ENCODE measurements at places on chromosomes 3 and 15.

- no peak for DNase-seq
Observed at GRCh38 chr3:178340506-178340905, 195.7 kb upstream of the KCNMB2 start.

DNA sequence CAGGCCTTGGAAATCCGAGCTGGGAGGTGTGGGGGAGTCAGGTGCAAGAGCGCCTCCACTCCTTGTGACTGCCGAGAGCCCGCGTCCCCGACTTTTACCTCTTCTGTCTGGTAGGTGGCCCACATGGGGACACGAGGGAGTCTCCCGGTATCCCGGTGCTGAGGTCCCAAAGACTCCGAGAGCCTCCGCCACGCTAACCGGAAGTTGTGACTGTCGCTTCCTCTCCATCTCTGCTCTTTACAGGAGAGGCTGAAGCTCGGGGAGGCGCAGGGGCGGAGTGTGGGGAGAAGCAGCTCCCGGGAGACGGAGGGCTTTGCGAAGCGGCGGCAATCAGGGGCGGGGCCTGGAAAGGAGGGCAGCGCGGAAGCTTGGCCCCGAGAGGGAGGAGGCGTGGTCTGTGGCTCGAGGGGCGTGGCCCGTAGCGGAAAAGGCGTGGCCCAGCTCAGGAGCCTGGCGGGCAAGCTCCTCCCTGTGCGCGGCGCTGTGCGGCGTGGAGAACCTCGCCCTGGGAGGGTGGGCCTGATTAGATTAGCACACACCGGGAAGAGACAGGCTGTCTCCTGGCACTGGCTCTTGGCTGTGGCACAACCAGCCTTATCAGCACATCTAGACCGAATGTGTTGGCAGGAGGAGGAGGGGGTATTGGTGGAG lies 143.9 kb downstream of the GABRB3 start:
- no peak for DNase-seq

GRCh38 chr3:64203216-64203615 lies 22.1 kb downstream of the PRICKLE2 start:
- peak; percentile 18 for DNase-seq

DNA sequence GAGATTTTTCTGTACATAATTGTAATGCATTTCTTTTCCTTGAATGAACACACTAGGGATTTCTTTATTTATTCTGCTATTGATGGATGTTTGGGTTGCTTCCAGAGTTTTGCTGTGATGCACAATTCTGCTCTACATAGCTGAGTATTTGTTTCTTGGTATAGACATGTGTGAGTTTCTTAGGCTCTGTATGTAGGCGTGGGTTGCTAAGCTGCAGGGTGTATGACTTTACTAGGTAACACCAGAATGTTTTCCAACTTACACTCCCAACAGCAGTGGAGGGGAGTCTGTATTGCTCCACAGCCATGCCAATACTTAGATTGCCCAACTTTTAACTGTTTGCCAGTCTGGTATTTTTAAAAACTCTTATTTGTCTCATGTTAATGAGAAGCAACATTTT lies 155.5 kb upstream of the TNIK start:
- DNase-seq = no peak

DNA sequence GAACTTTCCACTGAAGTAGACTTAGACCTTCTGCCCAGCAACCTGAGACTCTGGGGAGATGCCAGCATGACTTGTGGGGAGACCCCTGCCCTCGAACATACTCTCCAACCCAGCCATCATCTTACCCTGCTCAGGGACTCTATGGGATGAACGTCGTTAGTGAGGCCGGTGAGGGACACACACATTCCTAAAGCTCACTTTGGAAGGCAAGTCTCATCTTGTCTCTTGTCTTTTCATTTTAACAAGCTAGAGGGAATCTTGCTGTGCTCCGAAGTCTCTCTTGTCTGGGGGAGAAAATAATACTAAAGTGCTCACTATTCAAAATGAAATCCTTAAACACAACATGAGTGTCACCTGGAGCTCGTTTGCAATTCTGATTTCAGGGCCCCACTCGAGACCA lies 239.5 kb upstream of the HES1 start:
- no peak for DNase-seq

GRCh38 chr3:148315756-148316155 lies 381.9 kb upstream of the AGTR1 start:
- DNase-seq = no peak

- DNase-seq = peak; percentile 41
Observed at GRCh38 chr3:69791919-69792399, 52.7 kb downstream of the MITF start.

DNA sequence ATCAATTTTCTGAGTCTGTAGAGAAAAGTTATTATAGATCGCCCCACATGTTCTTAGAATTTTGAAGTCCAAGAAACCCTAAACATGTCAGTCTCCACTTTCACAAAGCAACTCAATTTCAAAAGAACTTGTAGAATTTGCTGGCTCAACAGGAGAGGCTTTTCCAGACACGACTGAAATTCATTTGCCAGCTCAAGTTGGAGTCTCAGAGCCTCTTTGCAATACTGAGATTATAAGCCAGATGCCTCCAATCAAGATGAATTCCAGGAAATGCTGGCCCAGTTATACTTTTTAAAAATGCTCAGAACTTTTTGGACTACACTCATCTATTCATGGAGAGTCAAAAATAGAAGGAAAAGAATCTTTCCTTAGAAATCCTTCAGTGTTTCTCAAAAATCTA lies 56.9 kb upstream of the NLGN1 start:
- no peak for DNase-seq

DNA sequence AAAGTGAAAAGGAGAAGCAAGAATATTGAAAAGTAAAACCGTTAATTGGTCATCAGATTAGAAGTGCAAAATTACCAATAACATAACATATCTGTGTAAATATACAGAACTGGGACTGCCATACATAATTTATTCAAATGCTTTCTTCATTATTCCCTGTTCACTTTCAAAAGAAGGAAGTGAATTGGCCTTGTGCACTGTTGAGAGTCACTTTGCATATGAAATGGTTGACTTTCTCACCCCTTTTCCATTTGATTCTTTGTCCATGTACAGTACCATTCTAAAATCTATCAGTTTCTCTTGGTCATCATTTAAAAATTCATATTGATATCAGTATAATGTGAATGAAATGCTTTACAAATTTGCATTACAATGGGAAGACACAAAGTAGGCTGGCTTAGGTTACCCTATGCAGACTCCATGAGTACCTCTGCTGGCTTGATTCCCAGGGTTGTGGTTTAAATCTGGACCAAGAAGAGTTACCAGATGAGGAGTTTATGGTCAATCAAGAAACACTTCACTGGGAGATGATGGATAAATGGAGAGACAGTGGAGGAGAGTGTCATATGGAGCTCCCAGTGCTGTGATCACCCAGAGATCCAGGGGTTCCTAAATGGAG lies 210.9 kb upstream of the TOPAZ1 start:
- no peak for DNase-seq

GRCh38 chr15:79002581-79002980 lies 57.7 kb upstream of the CTSH start:
- DNase-seq = peak; percentile 69

- no peak for DNase-seq
Observed at GRCh38 chr15:66912001-66912400, 153.4 kb upstream of the SMAD3 start.

GRCh38 chr3:33153782-33154181 lies 40.0 kb downstream of the CRTAP start:
- DNase-seq = no peak

DNA sequence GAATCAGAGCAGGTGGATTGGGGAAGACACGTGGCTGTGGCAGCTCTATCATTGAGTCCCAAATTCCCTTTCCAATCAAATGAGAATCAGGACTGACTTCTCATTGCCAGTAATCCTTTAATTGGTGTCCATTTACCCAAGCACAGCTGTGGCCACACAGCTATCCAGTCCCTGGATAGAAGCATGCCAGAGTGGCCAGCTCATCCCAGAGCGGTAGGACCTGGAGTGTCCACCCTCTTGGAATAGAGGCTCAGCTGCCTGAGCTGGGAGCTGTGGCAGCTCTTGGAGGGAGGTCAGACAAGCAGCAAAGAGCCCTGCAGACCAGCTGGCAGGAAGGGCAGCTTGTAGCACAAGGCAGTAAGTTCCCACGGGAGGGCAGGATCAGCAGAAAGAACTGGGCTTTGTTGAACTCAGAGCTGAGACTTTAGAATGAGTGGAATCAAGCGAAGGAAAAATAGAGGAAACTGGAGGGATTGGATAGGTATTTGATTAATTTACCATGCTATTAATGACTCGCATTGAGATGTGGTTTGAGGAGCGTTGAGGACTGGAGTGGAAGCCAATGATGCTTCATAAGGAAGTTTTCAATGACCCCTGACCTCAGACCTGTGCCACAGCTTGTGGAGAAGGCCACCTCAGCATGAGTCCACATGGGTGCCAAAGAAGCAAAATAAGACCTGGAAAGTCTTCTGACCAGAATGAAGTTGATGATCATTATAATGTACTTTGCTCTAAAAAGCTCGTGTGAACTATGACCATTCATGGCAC lies 6.9 kb upstream of the ALPK3 start:
- no peak for DNase-seq

DNA sequence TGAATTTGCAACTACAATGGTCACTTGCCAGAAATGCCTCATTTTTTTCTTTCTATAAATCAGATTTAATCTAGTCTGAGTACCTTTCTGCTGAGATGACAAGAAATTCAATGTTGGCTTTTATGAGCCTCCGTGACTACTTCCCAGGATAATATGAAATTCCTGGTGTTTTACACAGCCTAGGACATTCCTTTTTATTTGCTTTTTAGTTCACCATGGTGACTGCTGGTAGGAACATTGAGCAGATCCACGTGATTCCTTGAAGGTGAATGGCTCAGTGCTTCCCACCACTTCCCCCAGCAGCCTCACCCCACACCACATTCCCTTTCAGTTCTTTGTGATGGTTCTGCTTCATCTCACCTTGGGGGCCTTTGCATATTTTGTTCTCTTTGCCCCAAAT lies 4.3 kb upstream of the NPTN start:
- DNase-seq = no peak

DNA sequence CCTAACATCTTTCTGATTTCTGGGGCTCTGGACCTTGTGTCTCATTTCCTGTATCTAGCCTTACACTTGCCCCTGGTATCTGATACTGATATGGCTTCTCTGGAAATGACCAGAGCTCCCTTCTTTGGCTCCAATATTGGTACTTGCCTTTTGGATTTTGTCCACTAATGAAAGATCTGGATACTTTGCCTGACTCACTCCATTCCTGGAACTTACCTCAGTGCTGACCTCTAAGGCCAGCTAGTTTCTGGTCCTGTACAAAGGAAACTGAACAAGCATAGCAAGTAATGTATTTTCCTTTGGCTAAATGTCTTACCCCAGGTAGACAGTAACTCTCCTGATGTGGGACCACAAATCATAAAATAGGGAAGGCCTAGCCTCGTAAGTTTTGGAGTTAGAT lies 93.8 kb upstream of the SLC4A7 start:
- DNase-seq = no peak

DNA sequence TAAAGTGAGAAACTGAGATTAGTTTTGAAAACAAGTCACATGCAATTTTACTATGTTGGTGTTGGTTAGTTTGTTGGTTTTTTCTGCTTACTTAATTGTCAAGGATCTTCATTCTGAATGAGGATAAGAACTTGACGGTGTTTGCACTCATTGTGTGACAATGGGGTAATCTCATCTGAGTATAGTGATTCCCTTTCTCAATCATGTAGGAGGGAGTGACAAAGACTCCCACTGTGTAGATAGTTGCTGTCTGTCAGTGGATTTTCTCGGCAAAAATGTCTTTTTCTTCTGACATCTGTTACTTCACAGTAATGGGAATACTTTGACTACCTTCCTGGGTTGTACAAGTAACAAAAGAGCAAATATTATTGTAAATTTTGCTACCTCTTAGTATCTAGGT lies 23.5 kb downstream of the KCNH8 start:
- DNase-seq = no peak

GRCh38 chr3:100335434-100335833 lies 877 bp downstream of the NIT2 start:
- DNase-seq = peak; percentile 37

DNA sequence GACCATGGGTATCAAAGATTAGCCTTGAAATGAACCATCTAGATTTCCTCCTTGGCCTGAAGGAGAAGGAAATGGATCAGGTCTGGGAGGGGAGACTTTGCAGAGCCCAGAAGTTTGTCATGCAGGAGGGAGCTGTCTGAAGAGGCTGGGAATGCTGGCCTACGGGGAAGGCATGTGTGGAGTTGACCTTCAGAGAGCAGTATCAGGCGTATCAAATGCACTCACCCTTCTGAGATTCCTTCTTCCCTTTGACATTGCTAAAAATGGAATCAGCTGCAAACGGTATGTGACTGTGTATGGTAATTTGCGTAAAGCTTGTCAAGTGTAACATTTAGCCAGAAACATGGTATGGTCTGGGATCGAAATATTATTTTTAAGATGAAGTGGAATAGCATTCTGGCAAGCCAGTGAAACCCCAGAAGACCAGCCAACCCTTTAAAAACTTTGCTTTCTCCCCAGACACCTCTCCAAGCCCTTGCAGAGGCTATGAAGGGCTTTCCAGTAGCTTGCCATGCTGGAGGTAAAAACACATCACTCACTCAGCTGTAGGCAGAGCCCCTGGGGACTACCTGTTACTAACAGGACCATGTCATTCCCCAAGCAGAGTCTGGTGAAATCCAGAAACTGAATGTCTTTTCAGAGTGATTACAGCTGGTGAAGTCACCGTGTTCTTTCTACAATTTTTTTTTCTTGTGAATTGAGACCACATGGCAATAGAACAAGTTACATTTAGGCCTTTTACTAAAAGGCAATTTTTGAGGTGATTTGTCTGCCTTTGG lies 174.7 kb upstream of the SLC24A5 start:
- DNase-seq = no peak

DNA sequence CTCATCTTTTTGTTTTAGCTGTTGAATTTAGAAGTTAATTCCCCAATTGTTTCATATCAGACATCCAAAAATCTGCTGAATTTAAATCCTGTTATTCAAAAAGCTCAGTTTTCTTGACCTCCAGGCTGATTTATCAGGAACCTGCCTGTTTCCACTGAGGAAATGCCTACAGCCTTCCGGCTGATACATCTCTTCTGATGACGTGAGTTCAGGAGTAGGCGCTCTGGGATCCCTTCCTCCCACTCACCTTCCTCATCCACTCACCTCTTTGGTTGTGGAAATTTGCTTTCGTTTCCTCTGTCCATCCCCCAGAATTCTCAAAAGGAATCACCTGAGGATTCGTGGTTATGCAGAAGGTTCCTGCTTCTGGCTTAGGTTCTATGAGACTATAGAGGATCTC lies 55.4 kb upstream of the ALDH1A3 start:
- DNase-seq = no peak

DNA sequence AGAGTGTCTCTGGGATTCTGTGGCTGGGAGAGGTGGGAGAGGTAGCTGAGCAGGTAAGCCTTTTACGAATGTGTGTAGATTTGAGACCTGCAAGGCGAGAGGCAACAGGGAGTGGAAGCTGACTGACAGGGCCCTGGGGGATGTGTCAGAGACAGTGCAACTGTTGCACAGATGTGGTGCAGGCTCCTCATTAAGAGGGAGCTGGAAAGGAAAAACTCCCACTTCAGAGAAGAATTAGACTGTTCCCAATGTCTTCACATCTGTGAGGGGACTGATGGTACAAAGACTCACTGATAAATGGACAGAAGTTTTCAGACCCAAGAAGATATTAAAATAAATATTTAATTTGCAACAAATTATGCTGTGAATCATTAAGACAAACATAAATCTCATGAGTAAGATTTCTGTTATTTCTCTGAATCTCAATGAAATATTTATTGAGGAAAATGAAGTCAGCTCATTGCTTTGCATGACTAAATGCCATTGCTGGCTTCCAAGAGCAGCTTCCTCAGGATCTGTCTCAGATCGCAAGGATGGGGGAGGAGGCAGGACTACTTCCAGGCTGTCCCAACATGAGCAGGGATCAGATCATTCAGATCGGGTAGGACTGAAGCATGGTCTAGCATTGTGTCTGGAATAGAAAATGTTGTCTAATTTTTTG lies 127.3 kb upstream of the ROPN1 start:
- DNase-seq = peak; percentile 75

- DNase-seq = peak; percentile 82
Observed at GRCh38 chr15:76994001-76994400, 925 bp upstream of the PSTPIP1 start.
